ENCODE measurements at places on chromosomes 4 and X.

- DNase-seq, result no peak
Observed at GRCh38 chrX:91331476-91331875, 103.2 kb upstream of the PABPC5 start.

DNA sequence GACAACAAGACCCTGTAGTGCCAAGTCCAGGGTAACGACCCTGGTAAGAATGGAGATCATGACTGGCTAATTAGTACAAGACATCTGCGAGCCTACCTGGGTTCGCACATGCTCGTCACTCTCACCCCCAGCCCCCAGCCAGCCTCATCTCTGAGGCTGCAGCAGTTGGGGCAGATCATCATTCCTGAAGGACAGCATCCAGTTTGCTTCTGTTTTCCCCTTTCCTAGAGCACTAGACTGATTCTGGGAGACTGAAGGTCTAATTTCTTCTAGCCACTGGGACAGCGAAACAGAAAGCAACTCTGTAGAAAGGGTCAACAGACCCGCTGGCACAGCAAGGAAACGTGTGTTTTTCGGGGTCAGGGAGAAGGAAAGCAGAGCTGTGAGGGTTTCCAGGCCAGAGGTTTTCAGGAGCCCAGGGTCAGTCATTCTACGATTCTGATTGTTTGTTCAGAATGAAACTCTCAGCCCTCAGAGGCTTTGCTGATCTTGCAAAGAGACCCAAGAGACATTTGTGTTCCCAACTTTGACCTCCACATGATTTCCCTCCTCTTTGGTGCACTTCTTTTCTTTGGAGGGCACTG lies 343.1 kb upstream of the NOCT start:
- no peak for DNase-seq

DNA sequence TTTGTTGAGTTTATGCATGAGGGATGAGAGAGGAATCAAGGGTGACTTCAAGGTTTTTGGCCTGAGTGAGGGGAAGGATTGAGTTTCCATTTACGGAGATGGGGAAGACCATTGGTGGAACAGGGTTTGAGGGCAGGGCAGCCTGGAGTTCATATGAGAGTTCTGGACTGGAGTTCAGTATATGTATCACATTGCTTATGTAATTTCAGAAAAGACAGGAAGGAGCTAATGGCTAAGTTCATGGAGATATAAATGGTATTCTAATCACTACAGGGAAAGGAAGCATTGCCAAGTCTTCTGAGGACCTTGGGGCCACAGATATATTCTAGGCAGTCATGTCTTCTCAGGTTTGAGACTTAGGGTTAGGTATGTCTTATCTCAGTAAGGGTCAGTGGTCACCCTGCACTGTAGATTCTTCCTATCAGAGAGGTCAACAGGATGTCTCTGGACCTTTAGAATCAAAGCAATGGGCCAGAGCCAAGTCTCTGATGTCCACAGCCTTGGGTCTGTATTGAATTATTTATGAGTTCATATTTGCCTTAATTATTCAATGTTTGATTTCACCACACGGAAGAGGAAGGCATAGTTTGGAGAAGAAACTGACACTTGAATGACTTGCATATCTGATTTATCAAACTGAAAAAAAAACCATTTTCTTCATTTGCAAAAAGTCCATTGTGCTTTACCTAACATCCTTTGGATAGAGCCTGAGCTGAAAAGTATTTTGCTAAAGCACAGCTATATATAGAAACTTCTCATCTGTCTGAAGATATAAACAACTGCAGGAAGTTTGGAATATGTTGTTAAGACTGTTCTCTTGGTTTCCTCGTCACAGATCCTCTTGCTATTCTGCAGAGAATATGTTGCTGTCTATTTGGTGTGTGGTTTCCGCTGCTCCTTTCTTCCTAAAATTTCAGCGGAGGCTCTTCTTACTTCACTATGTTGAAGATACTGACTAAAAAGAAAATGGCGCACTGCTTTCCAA lies 139.5 kb downstream of the PDGFRA start:
- no peak for DNase-seq

DNA sequence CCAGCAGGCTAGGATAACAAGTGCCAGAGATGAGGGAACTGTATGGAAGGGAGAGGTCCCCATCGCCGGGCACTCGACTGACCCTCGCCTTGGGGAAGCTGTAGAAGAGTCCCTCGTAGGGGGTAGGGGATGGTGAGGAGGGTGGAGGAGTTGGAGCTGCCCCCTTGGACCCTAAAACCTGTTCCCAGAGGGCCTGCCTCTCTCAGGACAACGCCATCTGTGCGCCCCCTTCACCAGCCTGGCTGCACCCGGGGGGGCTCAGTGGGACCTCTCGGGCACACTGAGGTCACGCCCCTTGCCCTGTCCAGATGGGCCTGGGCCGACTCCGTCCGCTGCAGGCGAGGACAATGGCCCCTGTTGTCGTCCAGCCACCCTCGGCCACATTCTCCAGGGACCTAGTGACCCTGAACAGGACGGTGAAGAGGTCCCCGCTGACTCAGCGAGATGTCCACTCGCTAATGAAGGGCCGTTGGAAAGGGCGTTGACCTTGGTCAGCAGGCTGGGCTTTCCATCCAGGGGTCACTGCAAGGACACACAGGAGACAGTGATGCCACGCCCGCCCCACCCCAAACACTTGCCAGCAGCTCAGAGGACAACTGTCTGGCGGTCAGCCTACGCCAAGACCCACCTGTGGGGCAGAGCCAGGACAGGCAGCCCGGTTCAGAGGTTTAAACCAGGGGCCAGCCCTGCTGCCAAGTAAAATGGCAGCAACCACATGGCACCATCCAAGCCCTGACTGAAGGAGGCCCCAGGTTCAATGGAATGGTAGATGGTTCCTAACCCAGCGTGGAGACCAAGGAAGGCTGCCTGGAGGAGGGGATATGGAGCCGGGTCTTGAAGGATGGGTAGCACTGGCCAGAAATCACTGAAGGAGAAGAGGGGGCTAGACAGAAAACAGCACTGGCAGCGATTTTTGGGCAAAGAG lies 51.2 kb downstream of the HMX1 start:
- no peak for DNase-seq

- no peak for DNase-seq
Observed at GRCh38 chrX:115459883-115460880, 100.8 kb upstream of the PLS3 start.
